ENCODE measurements at places on chromosomes 4 and X. TPM values are rescaled to one million over a fixed set of nuclear protein-coding genes. Genes with fewer than 3 reads are reported as not detected.

- no peaks in the 10 kb centered on the region for H3K4me1 ChIP-seq
- no peaks in the 10 kb centered on the region for H3K36me3 ChIP-seq
- no peak overlapping the region for H3K4me3 ChIP-seq
- H3K27me3 ChIP-seq: no peaks in the 10 kb centered on the region
- DNase-seq: no peak
- H3K27ac ChIP-seq: no peak overlapping the region
These were observed 28.4 kb downstream of the ZNF630 start for GRCh38 chrX:48043056-48043455.

DNA sequence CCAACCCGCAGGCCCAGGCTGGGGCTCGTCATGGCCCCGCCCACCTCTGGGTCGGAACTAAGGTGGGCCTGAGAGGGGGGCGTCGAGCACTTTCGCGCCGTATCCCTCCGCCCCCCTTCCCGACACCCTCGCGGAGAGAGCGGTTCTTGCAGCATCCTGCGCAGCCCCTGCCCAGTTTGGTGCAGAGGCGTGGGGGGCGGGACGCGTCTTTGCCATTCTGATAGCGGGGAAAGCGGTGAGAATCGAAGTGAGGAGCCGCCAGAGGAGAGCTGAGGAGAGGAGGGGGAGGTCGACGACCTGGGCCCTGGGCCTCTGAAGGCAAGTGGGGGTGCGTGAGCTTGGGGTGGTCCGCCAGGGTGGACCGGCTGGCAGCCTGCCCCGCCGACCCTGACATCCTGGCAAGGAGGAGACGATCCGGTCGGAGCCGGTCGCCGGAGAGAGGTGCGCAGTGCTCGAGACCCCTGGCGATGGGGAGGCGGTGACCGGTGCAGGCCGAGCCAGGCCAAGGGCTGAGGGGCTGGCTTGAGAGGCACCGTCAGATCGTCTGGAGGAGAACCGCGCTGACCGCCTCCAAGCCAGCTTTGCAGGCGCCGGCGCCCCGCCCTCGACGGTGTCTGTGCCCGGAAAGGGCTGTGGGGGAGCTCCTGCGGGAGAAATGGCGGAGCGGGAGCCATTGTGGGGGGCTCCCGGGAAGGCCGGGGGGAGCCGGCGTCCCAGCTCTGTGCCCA lies 25.5 kb downstream of the GPRASP3 start:
- no peaks in the 10 kb centered on the region for H3K4me1 ChIP-seq
- peak overlapping the region; percentile 44 for H3K4me3 ChIP-seq
- no peaks in the 10 kb centered on the region for H3K36me3 ChIP-seq
- DNase-seq: no peak
- peaks cover 36% of the 10 kb centered on the region for H3K27me3 ChIP-seq

GRCh38 chrX:49291615-49292337 lies 11.7 kb upstream of the GAGE10 start:
- H3K27me3 ChIP-seq: peaks cover 35% of the 10 kb centered on the region
- no peak overlapping the region for H3K4me3 ChIP-seq
- no peak for DNase-seq
- H3K36me3 ChIP-seq: no peaks in the 10 kb centered on the region
- no peak overlapping the region for H3K27ac ChIP-seq

DNA sequence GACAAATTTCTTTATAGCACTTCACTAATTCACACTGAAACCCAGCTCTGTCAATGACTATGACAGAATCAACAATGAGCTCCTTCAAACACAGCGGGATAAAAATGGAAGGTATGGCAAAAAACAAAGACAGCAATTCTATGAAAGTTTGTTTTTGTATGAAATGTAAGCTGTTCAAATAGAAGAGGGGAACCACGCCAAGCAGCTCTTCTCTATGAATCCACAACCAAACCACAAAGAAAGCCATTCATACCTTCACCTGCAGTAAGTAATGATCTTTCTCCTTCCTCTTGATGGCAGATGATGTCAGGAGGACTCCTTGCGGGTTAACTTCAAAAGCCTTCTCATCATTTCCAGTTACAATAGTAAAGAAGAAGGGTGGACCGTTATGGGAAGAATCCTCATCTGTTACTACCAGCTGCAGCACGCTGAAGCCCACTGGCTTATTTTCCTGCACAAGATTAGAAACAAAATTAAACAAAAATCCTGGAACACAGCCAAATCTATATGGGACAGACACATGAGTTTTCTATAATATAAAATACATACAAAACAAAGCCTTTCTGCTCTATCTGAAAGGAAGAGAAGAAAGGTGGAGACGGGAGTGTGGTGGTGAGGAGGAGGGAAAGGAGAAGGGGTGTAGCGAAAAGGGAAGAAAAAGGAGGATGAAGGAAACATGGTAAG lies 48.9 kb upstream of the MTNR1A start:
- H3K4me3 ChIP-seq: no peak overlapping the region
- H3K27me3 ChIP-seq: no peaks in the 10 kb centered on the region
- H3K36me3 ChIP-seq: peaks cover 19% of the 10 kb centered on the region

The CFAP47 gene
- total RNA-seq: 0.16 TPM

DNA sequence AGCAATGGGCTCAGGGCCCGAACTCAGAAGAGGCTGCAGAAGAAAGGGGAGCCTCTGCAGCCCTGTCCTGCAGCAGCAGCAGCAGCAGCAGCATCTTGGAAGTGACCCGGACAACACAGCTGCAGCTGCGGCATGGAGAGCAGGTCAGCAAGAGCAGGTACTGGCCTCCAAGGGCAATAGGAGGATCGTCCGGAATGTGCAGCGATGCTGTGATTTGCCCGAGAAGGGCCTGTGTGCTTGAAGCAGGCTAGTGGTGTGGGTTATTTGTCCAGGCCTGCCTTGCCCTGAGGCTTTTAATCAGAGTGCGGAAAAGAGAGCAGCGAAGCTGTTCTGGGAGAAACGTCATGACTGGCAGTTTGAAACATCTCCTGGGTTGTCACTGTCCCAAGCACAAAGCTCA lies 126.0 kb downstream of the F11 start:
- no peak overlapping the region for H3K27ac ChIP-seq
- no peaks in the 10 kb centered on the region for H3K4me1 ChIP-seq
- no peak for DNase-seq
- no peaks in the 10 kb centered on the region for H3K27me3 ChIP-seq
- H3K36me3 ChIP-seq: no peaks in the 10 kb centered on the region
- no peak overlapping the region for H3K4me3 ChIP-seq
